ENCODE measurements at places on chromosomes 3 and 15.

- DNase-seq: no peak
Observed at GRCh38 chr15:28942571-28942970, 56.8 kb downstream of the APBA2 start.

DNA sequence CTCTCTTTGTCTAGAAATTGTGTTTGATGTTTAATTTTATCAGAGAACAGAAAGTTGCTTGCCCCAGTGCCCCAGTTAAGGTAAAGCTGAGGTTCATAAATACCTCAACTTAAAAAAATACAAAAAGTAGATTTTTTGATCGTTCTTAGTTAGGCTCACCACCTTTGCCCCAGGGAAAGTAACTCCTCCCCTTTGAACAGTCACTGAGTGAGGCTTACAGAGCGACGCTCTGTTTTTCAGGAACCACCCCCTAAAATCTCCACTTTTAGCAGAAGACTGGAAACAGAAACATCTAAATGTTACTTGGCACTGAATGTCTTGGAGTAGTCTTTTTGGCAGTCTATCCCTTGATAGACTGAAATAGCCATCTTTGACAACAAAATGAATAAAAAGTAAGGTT lies 24.9 kb downstream of the BLM start:
- no peak for DNase-seq

DNA sequence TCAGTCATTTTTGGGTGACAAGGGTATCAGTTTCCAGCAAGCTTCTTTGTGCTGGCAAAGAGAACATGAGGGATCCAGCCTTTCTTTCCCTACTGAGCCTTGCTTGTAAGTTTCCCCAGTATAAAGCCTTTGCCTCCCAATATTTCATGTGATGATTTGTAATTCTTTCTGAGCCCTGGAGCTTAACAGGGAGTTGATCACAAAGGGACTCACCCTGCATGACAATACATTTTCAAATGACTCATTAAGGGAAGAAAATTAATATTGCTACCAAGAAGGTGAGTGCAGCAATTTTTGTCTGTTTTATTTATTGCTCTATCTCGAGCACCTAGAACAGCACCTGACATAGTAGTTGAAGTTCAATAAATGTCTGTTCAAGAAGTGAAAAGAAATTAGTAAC lies 27.7 kb downstream of the OXSM start:
- no peak for DNase-seq

DNA sequence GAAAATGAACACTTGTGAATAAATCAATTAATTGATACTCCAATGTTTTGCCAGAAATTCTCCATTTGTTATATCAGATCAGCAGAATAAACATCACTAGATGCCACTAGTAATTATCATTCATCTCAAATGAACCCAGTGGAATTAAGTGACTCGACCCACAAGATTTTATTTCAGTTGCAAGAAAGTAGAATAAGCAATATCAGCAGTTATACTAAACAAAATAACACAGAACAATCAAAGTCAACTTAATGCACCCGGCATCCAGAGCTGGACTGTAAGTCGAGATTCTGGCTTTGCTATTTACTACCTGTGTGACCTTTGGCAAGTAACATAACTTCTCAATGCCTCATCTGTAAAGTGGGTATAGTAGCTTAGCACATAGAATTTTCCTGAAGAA lies 256.5 kb downstream of the MEIS2 start:
- DNase-seq: no peak

DNA sequence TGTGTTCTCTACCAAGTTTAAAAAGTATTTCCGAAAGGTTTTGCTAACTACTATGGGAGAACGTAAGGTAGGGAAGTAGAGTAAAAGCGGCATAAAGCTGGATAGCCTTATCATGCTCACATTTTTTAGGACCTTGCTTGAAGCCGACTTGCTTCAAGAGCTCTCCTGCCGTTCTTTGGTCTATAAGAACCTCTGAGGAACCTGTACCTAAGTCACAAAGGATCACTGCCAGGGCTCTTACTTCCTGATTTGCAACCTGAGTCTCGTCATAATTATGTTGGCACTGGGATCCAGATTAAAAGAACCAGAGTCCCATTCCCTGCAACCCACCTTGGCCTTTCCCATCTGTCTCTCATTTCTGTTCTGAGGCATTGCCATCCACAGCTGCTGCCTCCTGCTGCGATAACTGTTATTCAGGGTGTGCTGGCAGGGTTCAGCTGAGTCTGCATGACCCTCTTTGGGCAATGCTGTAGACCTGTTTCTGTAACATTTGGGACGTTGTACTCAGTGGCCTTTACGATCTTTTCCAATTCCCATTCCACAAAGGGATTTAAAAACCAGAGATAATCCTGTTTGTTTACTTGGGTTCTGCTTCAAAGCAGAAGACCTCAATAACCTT lies 131.0 kb upstream of the UMPS start:
- DNase-seq: no peak

GRCh38 chr3:82386647-82387046 lies 625.2 kb upstream of the GBE1 start:
- DNase-seq: no peak

DNA sequence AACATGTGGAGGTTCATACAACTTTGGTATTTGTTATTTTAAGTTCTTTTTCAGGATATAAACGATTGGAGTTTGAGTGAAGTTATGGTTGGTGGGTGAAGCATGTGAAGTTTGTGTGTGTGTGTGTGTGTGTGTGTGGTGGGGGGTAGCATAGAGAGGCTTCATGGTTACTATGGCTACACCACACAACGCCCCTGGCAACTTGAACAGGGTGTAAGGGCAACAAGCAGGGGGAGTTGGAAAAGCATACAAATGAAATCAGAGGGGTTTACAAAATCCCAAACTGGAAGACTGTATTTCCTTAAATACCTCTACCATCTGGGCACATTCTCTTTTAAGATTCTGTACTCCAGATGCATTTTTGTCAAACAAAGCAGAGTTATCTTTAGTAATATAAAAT lies 207.5 kb downstream of the SV2B start:
- no peak for DNase-seq

GRCh38 chr3:114718898-114719210 lies 425.0 kb downstream of the TIGIT start:
- no peak for DNase-seq

DNA sequence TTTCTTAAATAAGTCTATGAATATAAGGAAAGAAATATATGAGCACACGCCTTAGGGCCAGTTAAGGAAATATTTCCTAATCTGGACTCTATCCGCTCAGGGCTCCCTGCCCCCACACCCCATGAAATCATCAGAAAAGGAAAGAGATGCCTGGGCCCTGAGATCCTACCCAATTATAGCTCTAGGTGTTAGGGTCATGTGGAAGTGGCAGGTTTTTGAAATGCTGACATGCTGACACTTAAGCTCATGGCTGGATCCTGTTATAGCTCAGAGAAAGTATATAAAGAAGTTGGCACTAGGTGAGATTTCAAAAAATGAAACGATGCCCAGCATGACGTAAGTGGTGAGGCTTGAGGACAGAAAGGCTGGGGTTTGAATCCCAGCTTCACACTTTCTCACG lies 43.5 kb upstream of the AKAP13 start:
- DNase-seq: no peak

DNA sequence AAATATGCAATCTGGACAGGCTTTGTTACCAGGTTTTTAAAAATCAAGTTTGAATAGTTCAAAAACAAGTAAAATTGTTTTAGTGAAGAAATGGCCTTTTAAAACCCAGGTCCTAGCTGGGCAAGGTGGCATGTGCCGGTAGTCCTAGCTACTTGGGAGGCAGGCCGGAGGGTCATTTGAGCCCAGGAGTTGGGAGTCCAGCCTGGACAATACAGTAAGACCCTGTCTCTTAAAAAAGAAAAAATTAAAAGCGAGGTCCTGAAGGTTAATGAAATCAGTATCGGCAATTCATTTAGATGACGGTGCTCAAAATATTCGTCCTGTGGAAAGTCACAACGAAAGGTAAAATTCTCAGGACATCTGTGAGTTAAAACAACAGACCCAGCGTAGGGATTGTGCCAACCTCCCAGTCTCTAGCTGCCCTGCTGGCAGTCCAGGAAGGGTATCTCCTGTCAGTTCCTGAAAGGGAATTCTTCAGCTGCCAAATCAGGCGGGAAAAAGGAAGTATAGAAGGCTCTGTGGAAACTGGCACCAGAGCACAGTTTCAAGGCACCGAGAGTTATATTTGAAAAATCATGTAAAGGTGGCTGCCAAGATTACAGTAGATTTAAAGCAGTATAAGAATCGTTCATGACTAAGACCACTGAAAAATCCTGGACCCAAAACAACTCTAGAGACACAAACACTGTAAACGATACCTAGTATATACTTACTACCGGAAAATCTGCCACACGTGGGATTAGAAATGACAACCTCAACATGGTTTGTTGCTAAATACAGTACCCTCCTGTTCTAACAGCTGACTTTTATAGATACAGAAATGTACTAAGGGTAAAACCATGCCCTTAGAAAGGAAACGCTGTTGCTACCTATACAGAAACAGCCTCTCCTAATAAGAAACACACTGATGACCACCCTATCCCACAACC lies 1.2 kb upstream of the ABHD17C start:
- no peak for DNase-seq

GRCh38 chr3:175941352-175941751 lies 1082.2 kb downstream of the NAALADL2 start:
- no peak for DNase-seq

DNA sequence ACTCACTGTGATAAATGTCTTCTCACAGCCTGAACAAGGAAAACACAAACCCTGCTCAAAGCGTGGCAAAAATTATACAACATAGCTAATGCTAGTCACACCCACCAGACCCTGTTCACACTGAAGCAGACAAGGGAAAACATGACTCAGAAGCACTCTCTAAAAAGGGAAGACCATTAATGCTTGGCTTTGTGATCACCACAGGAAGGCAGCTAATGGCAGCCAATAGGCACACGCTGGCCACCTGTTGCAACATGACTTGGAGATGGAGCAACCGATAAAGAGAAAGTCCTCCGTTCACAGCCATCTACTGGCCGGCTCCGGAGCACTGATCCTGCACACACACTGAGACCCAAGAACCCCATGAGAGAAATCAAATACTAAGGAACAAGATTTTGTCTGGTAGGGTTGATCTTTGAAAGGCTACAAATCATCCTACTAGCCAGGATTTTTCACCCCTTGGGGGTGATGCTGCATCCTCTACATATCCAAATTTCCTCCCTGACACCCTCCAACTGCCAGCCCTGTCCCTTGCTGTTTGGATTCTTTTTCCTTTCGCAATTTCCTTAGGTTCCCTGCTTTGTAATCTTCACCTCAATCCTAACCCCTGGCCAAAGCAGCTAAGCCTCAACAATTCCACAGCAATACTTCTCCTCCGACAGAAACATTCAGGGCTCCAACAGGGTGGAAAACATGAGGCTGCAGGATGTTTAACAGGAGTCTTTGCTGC lies 3.2 kb downstream of the ZXDC start:
- DNase-seq: peak; percentile 51

DNA sequence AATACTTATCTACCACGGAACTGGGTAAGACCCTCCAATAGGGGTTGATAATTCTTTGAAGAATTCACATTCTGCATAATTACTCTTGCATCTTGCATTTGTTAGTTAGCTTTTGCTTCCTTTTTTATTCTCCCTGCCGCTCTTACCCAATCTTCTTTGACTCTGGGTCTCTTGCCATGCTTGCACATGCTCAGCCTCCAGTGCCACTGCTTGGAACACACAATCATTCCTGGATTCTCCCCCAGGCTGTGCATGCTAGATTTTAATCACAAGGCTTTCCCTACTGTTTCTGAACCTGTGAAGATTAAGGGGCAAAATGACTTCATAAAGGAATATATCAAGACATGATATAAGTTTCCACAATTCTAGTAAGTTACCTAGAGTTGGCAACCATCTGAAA lies 133.1 kb downstream of the IL1RAP start:
- DNase-seq: no peak

GRCh38 chr15:43274136-43274535 lies 7.4 kb upstream of the TGM5 start:
- DNase-seq: no peak

DNA sequence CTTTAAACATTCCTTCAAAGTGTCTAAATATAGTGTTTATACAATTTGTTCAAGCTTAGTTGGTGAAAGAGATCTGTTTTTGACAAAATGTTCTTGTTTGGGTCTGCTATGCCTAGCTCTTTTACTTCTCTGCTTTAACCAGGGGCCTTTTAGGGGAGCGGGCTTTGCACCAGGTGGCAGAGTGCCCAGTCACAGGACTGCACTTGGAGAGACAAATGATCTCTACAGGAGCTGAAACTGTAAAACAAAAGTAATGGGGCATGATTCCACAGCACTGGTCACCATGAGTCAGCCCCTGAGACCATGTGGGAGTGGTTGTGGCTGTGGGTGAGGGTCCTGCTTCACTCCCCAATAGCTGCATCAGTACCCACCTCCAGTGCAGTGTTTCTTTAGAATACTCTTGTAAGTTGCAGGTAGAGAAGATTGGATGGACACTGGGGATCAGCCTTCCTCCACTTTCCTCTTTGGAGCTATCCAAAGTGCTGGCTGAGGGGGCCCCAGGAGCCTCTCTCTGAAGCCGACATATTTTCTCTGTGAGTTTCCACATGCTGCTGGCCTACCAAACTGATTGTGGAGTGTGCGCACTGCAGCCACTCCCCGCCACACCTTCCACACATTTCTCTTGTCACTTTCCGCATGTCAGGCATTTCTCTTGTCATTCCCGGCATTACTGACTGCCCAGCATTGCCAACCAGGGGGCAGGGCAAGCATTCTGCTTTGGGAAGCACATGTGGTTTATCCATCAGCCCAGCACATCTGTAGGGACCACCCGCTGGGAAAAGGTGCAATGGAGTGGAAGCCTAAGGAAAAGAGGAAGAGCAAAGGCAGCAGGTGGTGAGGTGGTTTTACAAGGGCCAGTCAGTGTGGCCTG lies 110.0 kb downstream of the EPHB1 start:
- DNase-seq: no peak

Measured in adipocyte (in vitro differentiated cells).